ENCODE measurements at places on chromosomes 2 and 18.

- DNase-seq: no peak
These were observed 3.9 kb upstream of the GALNT14 start for GRCh38 chr2:31142110-31142509.

- DNase-seq: no peak
These were observed 4.2 kb downstream of the ECEL1 start for GRCh38 chr2:232483311-232483922.

DNA sequence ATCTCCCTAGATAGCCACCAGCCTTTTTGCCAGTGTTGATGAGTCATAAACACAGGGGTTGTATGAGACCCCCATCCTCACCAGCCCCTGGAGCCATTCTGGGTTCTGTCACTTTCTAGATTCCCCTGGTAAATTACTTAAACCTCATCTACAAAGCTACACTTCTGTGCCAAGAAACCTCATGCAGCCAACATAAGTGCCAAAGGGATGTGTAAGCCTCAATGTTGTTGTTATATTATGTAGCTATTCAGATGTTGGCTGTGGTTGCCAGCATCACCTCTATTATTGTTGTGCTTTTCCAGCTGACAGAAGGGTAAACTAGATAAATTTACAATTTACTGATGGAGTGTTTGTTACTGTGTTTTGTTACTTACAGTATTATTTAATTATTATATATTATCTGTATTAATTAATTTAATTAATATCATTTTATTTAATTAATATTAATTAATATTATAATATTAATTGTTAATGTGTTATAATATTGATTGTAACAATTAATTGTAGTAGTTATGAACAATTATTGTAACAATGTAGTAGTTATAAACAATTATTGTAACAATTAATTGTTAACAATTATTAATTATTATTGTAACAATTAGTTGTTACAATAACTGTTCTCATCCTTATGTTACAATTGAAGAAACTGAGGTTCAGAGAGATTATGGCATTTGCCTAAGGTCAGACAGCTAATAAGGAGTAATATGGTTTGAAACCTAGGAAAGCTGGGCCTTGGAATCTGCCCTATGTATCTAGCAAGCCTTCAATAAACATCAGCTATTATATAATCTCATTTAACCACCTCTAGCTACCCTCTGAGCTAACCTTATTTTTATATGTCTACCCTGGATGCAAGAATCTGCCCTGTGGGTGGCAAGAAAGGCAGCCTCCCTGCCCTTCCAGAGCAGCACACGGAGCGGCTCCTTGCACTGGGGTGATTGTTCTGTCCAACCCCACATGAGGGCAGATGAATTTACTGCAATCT, 36.1 kb downstream of the PSTPIP2 start:
- DNase-seq: no peak

DNA sequence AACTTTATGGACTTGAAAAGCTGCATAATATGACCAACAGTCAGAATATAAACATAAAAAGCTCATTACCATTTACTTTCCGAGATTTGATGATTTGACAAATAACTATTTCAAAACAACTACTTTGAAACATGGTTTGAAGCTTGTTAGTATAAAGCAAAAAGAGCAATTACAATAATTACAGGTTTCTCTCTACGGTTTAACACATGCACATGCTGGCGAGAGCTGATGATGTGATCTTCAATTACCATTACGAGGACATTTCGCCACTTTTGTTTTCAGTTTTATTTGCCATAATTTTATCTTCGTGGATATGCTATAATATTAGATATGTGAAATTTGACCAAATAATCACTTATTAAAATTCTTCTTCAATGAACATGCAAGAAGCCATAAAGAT, 270.1 kb downstream of the TCF4 start:
- DNase-seq: no peak

GRCh38 chr2:178892751-178893625, 85.8 kb upstream of the TTN start:
- DNase-seq: no peak

DNA sequence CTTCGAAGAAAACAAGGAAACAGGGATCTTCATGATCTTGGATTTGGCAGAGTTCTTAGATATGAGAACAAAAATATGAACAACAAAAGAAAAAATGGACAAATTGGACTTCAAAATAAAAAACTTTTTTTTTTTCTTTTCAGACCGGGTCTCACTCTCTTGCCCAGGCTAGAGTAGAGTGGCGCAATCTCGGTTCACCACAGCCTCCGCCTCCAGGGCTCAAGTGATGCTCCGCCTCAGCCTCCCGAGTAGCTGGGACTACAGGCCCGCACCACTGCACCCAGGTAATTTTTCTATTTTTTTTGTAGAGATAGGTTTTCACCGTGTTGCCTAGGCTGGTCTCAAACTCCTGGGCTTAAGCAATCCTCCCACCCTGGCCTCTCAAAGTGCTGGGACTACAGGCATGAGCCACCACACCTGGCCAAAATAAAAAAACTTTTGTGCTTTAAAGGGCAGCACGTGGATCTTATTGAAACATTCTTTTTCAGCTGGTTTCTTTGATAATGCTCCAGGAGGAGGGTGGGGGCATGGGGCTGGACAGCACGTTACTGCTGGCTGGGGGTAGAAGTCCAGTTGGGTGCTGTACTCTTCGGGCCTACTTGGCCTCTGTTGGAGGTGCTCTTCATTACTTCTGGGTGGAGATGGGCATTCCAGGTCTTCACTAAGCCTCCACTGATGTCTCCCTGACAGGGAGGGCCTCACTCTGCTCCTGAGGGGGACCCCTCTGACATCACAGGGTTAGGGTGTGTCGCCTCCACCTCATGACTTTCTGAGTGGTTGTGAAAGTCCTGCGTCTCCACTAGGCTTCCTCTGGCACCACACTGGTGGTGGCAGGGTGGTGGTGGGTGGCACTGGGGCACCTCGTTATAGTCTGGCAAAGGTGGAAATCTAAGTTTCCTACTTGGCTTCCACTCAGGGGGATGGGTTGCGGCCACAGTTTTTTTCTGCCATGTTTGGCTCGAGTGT, 150.5 kb upstream of the XPO1 start:
- no peak for DNase-seq

GRCh38 chr18:44815108-44815507, 134.4 kb downstream of the SETBP1 start:
- no peak for DNase-seq

DNA sequence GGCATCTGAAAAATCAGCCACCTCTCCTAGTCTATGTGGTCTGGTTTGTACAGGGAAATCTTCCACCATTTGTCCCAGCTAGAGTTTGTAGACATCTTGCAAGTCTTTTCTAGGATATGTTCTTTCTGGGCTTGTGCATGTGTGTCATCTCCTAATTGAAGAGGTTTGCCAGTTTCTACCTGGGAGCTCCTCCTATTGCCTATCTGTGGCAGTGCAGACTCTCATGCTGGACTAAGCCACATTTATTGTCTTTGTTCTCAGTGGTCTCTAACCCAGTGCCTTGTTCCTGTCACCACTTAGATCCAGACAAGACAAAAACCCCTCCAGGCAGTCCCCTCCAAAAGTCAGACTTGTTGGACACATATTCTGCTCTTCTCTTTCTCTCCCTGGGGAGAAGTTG, 72.0 kb upstream of the MRPS9 start:
- no peak for DNase-seq

DNA sequence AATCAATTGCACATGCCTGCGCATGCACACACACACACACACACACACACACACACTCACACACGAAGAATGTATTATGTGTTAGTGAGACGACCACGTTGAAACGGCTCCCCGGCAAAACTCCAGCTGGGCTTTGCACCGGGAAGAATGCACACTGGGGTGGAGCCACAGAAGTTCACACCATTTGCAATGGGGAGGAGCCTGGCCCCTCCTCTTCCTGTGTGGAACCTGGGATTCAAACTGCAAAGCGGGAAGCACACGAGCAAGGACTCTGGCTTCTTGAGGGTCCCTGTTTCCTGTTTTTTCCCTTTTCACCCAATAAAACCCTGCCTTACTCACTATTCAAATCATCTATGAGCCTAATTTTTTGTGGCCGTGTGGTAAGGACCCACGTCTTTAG, 304.0 kb upstream of the TMEFF2 start:
- no peak for DNase-seq

GRCh38 chr2:195037045-195037444, 620.0 kb upstream of the SLC39A10 start:
- no peak for DNase-seq

DNA sequence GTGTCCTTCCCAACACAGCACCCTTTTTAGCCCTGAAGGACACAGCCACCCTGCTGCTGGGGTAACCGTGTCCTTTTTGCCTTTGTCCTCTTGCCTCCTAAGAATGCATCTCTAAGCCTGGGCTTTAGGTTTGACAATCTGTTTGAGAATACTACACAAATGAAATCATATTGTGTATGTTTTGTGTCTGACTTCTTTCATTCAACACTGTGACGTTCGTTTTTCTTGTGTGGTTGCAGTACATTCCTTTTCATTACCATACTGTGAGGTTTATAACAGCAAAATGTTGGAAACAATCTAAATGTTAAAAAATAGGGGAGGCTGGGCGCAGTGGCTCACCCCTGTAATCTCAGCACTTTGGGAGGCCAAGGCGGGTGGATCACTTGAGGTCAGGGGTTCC, 11.2 kb downstream of the ASPRV1 start:
- DNase-seq: no peak

DNA sequence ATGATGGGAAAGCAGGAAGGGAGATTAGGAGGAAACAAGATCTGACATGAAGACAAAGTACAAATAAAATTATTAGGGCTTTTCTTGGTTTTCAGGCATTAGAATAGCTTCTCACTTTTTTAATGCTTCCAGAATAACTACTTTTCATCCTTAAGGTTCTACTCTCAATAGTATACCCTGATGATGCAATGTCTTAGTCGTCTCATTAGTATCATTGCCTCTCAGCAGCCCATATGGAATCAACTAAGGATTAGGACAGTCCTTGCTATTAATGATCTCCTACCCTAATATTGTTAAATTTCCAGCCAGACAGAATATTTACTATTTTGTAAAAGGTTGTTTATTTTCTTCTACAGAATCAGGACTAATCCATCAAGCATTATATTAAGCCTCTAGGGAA, 55.9 kb downstream of the RELCH start:
- no peak for DNase-seq

DNA sequence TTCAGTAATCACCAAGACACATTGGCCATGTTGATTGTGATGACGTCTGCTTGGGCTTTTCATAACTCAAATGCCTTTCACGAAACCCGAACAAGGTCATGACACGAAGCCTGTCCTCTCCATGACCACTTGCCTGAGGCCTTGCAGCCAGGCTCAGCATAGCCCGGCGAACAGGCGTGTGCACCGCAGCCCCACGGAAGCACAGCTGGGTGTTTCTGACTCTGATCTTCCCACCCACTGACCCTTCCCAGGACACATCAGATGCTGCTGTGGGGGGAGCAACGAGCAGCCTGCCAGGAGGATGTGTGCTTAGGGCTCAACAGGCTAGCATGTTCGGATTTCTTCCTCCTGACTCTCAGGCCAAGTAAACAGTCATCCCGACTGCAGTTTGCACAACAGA, 369.4 kb upstream of the SALL3 start:
- DNase-seq: no peak

- DNase-seq: no peak
These were observed 59.1 kb downstream of the TNS1 start for GRCh38 chr2:217943446-217944321.

Measured in activated naive CD4-positive, alpha-beta T cell (primary cell).